ENCODE measurements at places on chromosomes 13 and 19.

DNA sequence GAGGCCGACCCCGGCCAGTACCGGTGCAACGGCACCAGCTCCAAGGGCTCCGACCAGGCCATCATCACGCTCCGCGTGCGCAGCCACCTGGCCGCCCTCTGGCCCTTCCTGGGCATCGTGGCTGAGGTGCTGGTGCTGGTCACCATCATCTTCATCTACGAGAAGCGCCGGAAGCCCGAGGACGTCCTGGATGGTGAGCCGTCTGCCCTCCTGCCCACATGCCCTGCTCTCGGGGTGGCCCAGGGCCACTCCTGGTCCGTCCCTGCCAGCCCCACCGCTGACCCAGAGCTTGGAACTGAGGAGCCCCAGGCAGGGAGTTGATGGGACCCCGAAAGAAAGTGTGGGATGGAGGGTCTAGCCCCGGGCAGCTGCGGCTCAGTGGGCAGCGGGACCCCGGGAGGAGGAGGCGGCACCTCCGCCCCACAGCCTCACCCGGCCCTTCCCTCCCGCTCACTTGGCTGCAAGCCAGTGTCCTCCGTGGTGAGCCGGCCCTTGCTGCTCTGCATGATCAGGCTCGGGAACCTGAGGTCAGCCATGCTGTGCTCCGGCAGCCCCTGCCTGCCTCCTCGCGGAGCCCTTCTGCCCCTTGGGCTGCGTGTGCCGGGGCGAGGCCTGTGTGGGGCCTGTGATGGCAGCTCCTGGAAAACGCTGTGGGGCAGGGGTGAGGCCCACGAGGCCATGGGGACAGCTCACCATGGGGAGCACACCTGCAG is 8.1 kb upstream of the HCN2 start:
- no peak for DNase-seq

DNA sequence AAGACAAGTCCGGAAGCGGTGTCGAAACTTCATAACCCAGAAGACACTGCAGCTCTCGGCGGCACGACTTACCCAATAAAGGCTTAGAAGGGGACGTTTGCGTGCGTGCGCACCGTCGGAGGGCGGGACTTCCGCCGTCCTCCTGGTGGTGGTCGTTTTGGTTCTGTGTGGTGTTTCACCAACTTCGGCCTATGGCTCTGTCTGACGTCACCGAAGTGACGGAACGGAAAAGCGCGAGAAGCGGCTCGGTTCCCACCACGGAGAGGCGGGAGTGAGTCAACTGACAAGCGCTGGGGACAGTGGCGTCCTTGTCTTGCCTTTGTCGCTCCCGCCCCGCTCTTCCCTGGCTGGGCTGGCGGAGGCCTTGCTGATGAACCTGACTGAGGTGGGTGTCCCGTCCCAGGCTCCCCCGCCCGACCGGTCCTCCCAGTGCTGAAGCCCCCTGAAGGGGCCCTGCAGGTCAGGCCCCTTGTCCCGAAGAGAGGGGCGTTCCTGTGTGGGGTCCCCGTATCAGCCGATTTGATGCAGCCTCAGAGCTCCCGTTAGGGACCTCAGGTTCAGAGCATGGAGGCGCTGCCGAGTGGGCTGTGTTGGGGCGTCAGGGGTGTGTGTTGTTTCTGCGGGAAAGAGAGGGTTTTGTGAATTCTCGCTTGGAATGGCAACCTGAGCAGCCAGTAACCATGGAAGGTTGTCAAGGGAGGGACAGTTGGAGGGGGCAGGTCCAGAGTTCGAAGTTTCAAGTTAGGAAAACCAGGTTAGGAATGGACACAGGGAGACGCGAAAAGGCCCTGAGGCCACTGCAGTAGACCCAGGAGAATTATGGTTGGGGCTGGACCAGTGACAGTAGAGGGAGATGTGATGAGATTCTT is at the start of gene ZNF548:
ZNF548 (plus strand) TSS at position 125 of the 869 bp plus-strand sequence; CDS start at position 371, 246 bp downstream.
- peak; percentile 99 for DNase-seq

GRCh38 chr19:16339361-16339725 is 14.7 kb downstream of the KLF2 start:
- no peak for DNase-seq

- DNase-seq: no peak
These were observed 134.6 kb downstream of the STOML3 start for GRCh38 chr13:38856065-38856464.

DNA sequence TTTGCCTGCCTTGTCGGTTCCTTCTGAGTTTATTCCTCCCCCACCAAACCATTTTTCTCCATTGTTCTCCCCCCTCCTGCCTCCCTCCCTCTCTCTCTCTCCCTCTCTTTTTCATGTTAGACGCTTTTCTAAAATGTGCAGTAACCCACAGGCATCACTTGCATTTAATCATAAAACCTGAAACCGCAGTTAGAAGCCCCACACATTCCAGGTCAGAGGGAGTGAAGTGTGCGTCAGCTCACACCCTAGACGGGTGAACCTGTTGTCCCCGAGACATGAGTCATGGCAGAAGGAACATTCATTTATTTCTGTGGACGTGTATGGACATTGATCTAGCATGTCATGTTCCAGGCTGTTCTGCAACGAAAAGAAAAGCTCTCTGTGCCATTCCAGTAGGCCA is 19.9 kb downstream of the ONECUT3 start:
- no peak for DNase-seq

GRCh38 chr19:2887391-2887914 is 13.3 kb upstream of the ZNF57 start:
- DNase-seq: no peak

DNA sequence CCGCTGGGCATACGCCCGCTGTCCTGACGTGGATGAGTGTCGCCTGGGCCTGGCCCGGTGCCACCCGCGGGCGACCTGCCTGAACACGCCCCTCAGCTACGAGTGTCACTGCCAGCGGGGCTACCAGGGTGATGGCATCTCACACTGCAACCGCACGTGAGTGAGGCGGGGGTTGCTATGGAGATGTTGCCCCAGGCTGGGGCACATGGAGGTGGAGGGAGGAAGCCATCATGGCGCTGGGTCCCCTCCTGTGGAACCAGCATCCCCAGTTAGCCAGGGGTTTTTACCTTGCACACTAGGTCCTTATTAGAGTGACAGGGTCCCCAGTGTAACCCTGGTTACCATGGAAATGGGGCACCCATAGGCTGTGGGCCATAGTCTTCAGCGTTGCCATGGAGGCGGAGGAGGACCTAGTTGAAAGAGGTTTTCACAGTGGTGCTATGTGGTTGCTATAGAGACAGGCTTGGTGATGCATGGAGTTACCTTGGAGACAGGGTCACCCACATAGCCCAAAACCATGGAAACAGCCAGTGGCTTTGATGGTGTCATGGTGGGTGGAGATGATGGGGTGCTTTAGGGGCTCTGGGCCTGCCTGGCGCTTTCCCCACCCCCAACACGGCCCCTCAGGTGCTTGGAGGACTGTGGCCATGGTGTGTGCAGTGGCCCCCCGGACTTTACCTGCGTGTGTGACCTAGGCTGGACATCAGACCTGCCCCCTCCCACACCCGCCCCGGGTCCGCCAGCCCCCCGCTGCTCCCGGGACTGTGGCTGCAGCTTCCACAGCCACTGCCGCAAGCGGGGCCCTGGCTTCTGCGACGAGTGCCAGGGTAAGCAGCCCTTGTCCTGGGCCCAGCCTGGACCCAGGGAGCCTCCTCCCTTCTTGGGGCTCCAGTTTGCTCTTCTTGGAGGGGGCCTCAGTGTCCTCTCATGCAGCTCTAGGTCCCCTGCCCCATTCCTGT is 27.1 kb downstream of the MEGF8 start:
- DNase-seq: peak; percentile 44

DNA sequence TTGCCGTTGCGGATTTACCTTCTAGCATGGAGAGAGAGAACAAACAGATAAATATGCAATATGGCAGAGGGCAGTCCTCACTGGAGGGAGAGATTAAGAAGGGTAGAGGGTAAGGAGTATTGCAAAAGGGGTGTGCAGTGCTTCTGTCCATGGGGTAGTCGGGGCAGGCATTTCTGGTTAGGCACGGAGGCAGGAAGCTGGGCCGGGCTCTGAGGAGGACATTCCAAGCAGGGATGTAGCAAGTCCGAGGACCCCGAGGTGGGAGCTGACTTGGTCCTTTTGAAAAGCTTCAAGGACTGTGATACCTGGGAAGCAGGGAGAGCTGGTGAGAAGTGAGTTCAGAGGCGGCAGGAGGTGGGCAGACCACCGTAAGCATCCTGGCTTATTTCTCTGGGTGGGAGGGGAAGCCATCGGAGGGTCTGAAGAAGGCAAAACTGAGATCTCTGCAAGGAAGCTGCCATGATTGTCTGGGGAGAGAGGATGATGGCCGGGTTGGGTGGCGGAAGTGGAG is 214.9 kb downstream of the FGF9 start:
- no peak for DNase-seq

GRCh38 chr13:23384111-23384510 is 49.4 kb downstream of the SACS start:
- peak; percentile 23 for DNase-seq

DNA sequence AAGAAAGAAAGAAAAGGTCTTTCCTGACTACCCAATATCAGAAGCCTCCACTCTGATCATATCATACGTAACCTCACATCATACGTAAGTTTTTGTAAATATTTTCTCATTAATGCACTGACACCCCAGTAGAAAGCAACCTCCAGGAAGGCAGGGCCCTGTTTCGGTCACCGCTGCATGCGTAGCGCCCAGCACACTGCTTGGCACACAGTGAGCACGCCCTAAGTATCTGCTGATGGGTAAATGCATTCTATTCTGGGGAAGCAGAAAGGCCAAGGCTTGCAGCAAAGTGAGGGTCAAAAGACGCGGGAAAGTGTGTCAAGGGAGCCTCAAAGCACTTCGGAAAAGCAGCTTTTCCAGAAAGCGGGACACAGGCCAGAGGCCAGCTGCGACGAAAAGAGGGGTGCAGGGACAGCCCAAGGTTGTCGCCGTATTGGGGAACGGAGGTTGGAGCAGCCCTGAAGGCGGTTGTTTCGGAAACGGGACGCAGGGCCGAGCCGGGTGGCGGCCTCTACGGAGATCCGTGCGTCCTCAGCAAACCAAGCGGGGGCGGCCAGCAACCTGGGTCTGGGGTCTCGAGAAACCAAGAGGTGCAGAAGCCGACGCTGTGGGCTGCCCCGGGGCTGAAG is 463 bp downstream of the SUGP1 start:
- peak; percentile 12 for DNase-seq

DNA sequence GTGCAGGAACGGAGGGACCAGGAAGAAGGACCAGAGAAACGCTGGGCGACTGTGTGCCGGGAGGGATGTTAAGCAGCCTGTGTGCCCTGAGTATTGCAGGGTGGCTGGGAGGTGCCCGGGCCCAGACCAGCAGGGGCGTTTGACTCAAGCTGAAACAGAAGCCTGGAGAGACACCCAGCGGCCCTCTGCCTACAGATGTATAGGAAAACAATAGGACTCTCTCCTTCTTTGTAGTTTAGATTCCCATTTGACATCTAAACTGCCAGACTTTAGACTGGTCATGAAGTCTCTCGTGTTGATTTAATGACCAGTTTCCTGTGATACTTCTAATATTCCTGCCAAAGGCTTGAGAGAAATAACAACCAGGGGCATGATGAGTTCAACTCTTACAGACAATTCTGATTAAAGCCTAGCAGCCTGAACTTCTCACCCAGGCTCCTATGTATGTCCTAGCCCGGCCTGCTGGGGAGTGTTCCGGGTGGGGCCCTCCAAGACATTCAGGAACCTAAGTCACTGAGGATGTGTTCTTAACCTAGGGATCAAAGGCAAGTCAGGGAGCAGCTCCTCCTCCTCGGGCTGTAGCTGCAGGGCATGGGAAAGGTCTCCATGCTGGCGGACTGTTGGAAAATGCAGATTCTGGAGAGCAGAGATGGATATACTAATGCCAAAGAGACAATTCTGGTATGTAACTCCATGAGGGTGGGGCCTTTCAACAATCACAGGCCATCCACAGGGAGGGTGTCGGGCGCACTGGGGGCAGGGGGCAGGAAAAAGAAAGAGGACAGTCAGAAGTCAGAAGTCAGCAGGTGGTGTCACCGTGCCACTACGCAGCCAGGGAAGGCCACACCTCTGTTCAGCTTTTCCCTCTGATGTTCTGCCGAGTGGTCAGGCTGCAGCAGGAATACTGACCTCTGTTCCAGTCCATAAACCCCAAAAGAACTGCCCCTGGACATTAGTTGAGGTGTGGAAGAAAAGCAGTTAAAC is 131.8 kb downstream of the STARD13 start:
- no peak for DNase-seq

- no peak for DNase-seq
These were observed 263.5 kb downstream of the GPC5 start for GRCh38 chr13:91661692-91662490.

DNA sequence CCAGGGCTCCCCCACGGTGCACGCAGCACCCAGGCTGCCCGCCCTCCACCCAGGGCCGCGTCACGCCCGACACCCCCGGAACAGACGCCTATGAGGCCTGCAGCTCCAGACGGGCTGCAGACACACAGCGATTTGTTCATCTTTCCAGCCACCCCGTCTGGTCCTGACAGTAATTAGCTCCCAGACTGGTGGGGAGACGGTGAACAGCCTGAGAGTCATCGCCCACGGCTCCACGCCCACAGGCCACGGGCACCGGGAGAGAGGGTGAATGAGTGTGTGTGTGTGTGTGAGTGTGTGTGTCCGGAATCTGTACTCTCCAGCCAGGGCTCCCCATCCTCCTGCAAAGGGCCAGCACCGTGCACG is 18.1 kb downstream of the GADD45B start:
- DNase-seq: no peak

- DNase-seq: no peak
These were observed 53.5 kb upstream of the ZNF728 start for GRCh38 chr19:23056516-23056915.

DNA sequence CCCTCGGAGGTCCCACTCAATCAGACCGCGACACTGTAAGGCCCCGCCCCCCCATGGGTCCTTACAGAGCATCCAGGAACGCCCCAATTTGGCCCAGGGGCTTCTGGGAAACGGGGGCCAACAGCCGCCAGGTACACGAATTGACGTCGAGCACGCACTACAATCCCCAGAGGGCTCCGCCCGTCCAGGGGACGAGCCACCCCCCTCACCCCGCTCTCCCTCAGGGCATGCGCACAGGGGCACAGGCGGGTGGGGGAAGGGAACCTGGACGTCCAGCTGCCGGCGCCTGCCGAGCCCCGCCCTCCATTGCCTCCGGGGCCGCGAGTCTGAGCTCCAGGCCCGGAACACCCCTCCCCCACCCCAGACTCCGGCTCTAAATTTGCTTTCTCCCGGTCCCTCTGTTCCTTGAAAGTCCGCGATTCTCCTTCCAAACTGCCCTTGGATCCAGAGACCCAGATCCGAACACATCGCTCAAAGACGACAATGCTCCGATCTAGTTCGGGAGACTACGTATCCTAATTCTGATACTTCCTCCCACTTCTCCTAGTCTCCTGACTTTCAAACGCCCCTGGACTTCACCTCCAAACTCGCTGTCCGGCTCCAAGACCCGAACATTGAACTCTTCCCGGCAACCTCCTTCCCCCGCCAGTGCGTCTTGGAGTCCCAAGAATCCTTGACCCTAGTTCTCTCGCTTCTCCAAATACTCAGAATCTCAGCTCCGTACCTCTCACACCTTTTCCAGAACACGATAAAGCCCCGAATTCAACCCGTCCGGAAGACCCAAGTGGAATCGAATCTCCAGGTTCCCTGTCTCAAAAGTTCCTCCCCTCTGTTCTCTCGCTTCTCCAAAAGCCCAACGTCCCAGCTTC is 770 bp downstream of the SERTAD3 start:
- DNase-seq: peak; percentile 100

DNA sequence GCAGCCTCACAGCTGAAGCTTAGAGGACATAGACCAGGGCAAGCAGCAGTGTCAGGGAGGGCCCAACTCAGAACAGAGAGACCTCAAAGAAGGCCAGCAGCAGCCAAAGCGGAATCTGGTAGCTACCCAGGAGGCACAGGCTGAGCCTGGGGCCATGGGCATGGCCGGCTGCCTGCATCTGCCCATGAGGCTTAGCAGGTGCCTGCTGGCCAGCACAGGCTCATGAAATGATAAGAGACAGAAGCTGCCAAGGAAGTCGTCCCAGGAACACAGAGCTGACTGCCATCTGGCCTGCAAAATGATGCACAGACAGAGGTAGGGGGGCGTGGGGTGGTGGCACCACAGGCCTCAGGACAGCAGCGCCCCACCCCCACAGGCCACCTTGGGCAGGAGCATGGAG is 29.2 kb downstream of the TUBA3C start:
- DNase-seq: no peak
